ENCODE measurements at places on chromosomes 4 and X. TPM values are rescaled to one million over a fixed set of nuclear protein-coding genes. Genes with fewer than 3 reads are reported as not detected.

GRCh38 chr4:162265802-162266201 is 102.0 kb upstream of the FSTL5 start:
- no peak overlapping the region for H3K27ac ChIP-seq
- no peaks in the 10 kb centered on the region for H3K4me1 ChIP-seq
- H3K4me3 ChIP-seq, result no peak overlapping the region
- DNase-seq, result no peak
- no peaks in the 10 kb centered on the region for H3K36me3 ChIP-seq

DNA sequence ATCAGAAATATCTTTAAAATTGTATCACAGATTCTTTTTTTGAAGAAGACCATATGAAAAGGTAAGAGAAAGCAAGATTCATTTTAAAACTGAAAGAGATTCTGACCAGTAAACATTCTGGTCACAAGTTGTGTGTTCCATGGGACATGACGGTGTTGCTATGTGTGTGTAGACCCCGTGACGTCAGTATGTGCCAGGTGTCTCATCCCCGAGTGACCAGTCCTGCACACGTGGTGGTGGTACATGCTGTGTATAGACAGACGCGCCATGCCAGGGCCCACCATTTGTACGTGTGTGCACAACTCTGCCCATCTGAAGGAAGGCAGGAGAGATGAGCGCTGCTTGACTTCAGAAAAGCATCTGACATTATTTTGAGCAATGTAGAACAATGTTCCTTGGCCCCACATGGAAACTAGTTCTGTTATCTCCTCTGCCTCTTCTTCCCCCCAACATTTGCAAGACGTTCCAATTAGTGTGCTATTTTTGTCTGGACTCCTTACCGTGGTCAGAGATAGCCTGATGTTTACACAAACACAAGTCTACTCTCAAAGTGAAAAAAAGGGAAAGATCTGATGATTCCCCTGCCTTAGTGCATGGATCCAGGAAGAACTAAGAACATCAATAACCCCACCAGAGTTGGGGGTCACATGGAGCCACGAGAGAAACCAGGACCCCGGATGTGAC is 51.2 kb downstream of the IRF2 start:
- no peaks in the 10 kb centered on the region for H3K27me3 ChIP-seq
- no peak for DNase-seq

GRCh38 chr4:76363556-76364290 is 57.2 kb downstream of the STBD1 start:
- no peak overlapping the region for H3K4me3 ChIP-seq
- DNase-seq, result peak; percentile 7
- H3K36me3 ChIP-seq, result no peaks in the 10 kb centered on the region
- peak overlapping the region; percentile 41 for H3K27ac ChIP-seq
- H3K4me1 ChIP-seq, result peaks cover 9% of the 10 kb centered on the region
- peaks cover 10% of the 10 kb centered on the region for H3K27me3 ChIP-seq

The MAGEA2B gene
- total RNA-seq, result not detected

- no peaks in the 10 kb centered on the region for H3K27me3 ChIP-seq
- H3K4me3 ChIP-seq, result no peak overlapping the region
- no peaks in the 10 kb centered on the region for H3K4me1 ChIP-seq
- H3K36me3 ChIP-seq, result no peaks in the 10 kb centered on the region
Observed at GRCh38 chr4:133129237-133129636, 19.9 kb upstream of the PCDH10 start.

The BCORL1 gene
- 3.6 TPM for total RNA-seq

The ZXDA gene
- total RNA-seq, result 2.4 TPM

GRCh38 chr4:187183826-187184225 is 460.2 kb upstream of the FAT1 start:
- no peak overlapping the region for H3K27ac ChIP-seq
- H3K27me3 ChIP-seq, result no peaks in the 10 kb centered on the region
- no peak overlapping the region for H3K4me3 ChIP-seq
- no peak for DNase-seq

- H3K4me3 ChIP-seq, result no peak overlapping the region
- no peaks in the 10 kb centered on the region for H3K27me3 ChIP-seq
- no peak overlapping the region for H3K27ac ChIP-seq
- no peaks in the 10 kb centered on the region for H3K4me1 ChIP-seq
- DNase-seq, result no peak
- no peaks in the 10 kb centered on the region for H3K36me3 ChIP-seq
Observed at GRCh38 chrX:96433409-96434077, 251.1 kb upstream of the DIAPH2 start.

GRCh38 chr4:175951794-175952193 is 113.8 kb upstream of the WDR17 start:
- no peak for DNase-seq
- H3K27me3 ChIP-seq, result peaks cover 7% of the 10 kb centered on the region
- no peak overlapping the region for H3K4me3 ChIP-seq

The AMBN gene
- not detected for total RNA-seq

DNA sequence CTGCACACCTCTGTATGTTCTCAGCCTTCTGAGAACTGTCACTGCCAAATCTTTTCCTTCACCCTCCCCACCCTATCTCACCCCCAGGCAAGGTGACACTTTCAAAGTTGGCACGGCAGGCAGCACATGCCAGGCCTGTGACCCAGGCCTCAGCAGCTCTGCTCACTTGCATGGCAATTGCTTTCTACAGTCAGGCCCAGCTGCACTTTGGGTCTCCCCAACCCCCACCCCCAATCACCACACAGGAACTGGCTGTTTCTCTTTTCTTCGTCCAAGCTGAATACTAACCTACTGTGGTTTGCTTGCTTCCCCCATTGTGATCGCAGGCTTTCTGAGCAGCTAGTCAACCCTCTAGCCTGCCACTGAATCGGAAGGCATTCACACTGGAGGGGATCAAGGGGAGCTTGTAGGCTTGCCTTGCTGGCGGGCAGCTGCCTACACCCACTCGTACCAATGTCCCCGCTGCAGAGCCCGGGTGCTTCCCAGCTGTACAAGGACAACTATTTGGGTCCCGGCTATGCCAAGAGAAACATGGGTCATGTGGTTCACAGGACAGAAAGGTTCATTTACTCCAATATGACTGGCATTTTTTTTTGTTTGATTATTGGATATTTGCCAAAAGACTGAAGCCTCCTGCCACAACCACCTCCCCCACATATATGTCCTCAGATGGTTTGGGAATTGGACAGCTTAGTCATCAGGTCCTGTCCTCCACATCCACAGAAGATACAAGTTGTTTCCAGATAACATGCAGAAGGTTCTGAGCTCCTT is 28.1 kb downstream of the SLC25A43 start:
- DNase-seq, result peak; percentile 5
- H3K27ac ChIP-seq, result no peak overlapping the region
- H3K36me3 ChIP-seq, result peaks cover 1% of the 10 kb centered on the region
- H3K27me3 ChIP-seq, result no peaks in the 10 kb centered on the region
- peaks cover 10% of the 10 kb centered on the region for H3K4me1 ChIP-seq

DNA sequence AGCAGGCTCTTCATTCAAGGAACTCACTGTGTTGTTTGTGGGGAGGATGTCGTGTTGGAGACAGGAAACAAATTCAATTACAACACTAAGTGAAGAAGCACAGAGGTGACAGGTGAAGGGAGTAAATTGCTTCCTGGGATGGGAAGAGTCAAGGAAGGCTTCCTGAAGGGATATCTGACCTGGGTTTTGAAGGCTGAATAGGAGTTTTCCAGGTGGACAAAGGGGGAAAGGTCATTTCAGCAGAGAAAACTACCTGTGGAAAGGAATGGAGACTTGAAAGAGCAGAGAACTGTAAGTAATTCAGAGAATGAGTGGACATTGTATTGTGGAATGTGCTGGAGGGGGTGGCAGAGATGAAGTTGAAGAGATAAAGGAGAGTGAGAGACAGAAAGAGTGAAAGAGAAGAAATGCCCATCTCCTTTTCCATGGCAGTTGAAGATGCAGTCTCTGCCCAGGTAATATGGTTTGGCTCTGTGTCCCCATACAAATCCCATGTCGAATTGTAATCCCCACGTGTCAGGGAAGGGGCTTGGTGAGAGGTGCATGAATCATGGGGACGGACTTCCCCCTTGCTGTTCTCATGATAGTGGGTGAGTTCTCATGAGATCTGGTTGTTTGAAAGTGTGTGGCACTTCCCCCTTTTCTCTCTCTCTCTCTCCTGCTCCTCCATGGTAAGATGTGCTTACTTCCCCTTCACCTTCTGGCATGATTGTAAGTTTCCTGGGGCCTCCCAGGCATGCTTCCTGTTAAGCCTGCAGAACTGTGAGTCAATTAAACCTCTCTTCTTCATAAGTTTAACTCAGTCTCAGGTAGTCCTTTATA is 205.7 kb upstream of the BCOR start:
- peak; percentile 31 for DNase-seq
- no peak overlapping the region for H3K27ac ChIP-seq
- no peak overlapping the region for H3K4me3 ChIP-seq
- H3K27me3 ChIP-seq, result no peaks in the 10 kb centered on the region
- H3K4me1 ChIP-seq, result peaks cover 9% of the 10 kb centered on the region

- DNase-seq, result peak; percentile 17
- H3K4me1 ChIP-seq, result no peaks in the 10 kb centered on the region
- no peaks in the 10 kb centered on the region for H3K36me3 ChIP-seq
- H3K27me3 ChIP-seq, result peaks cover 2% of the 10 kb centered on the region
- no peak overlapping the region for H3K4me3 ChIP-seq
- H3K27ac ChIP-seq, result no peak overlapping the region
Observed at GRCh38 chrX:106862972-106863688, 40.0 kb downstream of the RIPPLY1 start.

- no peaks in the 10 kb centered on the region for H3K36me3 ChIP-seq
- no peaks in the 10 kb centered on the region for H3K4me1 ChIP-seq
- H3K27me3 ChIP-seq, result no peaks in the 10 kb centered on the region
- no peak overlapping the region for H3K4me3 ChIP-seq
- no peak overlapping the region for H3K27ac ChIP-seq
Observed at GRCh38 chr4:127102361-127102760, 530.4 kb upstream of the INTU start.

The TLR3 gene
- total RNA-seq, result not detected

The DHRSX gene
- total RNA-seq, result 21.4 TPM

DNA sequence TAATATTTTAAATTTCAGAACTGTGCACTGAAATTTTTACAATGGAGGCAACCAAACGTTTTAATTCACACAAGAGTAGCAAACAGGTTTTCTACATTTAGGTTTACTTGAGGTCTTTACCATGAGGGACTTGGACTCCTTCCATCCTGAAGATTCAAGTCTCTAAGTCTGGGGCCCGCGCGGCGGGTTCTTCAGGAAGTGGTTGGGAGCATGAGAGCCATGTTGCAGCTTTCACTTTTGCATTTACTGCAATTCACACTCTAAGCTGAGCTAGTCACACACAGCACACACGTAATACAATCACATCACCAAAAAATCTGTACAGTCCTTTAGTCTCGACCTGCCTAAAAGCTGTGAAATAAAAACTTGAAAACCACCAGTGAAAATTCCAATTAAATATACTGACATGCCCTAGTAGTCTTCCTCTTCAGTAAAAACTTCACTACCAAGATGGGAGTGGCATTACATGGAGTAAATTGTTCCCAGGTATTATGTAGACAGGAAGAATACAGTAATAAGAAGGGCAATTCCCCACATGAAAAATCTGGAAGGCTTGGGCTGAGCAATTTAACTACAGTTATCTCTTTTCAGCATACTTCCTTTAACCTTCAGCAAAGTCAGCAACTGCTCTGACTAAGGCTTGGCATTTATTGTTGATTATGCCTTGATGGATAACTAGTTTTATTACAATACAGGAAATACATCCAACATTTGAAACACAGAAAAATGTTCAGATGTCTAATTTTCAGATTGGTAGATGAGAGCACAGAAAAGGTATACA is 571.1 kb upstream of the DIPK2B start:
- peaks cover 26% of the 10 kb centered on the region for H3K36me3 ChIP-seq
- peaks cover 51% of the 10 kb centered on the region for H3K4me1 ChIP-seq
- peak overlapping the region; percentile 64 for H3K4me3 ChIP-seq
- peak; percentile 71 for DNase-seq
- H3K27me3 ChIP-seq, result no peaks in the 10 kb centered on the region

DNA sequence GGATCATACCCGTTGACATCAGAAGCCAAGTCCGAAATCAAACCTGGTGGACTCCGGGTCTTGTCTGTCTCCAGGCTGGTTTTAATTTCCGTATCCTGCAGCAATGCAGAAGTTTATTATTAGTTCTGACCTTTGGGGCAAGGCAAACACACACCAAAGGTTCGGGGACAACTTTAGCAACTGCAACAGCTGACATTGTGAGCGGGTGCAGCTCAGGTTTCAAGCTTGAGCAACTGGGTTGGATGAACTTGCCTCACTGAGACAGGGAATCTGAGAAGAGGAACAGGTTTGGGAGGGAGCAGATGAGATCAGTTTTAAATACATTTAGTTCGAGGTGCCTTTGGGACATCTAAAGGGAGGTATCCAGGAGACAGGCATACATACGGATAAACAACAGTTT is 110.7 kb downstream of the GNL3L start:
- H3K4me3 ChIP-seq, result peak overlapping the region; percentile 6
- H3K4me1 ChIP-seq, result peaks cover 5% of the 10 kb centered on the region
- peak overlapping the region; percentile 99 for H3K27ac ChIP-seq
- H3K27me3 ChIP-seq, result no peaks in the 10 kb centered on the region
- no peaks in the 10 kb centered on the region for H3K36me3 ChIP-seq

DNA sequence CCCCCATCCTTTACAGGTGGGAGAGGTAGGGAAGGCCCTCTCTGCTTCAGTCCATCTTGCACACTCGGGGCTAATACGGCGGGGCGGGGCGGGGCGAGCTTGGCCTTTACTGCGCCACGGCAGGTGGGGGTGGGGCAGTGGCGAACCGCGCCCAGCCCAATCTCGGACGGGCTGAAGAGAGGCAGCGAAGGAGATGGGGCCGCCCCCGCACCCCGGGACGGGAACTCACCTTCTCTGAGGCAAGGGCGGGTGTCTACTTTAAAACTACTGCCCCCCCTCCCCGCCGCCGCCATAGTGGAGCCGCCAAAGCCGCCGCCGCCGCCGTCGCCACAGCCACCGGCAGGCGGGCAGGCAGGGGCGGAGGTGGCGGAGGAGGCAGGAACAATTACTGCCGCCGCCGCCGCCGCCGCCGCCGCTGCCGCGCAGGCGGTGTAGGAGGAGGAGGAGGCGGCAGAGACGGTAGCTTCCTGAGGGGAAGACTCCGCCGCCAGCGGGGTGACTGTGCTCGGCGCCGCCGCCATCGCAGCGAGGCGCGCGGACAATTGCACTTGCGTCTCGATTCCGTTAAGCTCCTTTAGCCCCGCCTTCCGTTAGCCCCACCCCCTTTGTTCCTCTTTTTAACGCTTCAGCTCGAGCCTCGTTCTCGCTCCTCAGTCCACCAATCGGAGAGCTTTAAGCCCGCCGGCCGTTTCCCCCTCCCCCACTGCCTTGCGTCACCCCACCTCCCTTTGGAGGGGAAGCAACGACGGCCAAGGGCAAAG is at the start of gene ZMAT1:
Gene ZMAT1, minus strand, starts transcription at position 540 of the 761 bp plus-strand sequence. Its CDS starts 19 bp downstream, at position 521.
- H3K27ac ChIP-seq, result peak within 1 kb of the TSS; percentile 91
- DNase-seq, result peak; percentile 96
- H3K27me3 ChIP-seq, result no peaks in the 10 kb centered on the region
- peaks cover 2% of the 10 kb centered on the region for H3K36me3 ChIP-seq
- peaks cover 11% of the 10 kb centered on the region for H3K4me1 ChIP-seq

The PPEF2 gene
- total RNA-seq, result 0.10 TPM

GRCh38 chr4:14719053-14719452 is 283.2 kb upstream of the CPEB2 start:
- peaks cover 37% of the 10 kb centered on the region for H3K27me3 ChIP-seq
- H3K4me1 ChIP-seq, result no peaks in the 10 kb centered on the region
- no peak overlapping the region for H3K27ac ChIP-seq
- no peaks in the 10 kb centered on the region for H3K36me3 ChIP-seq
- DNase-seq, result no peak
- H3K4me3 ChIP-seq, result no peak overlapping the region

GRCh38 chrX:88903989-88904718 is 157.1 kb downstream of the CPXCR1 start:
- H3K4me3 ChIP-seq, result no peak overlapping the region
- no peaks in the 10 kb centered on the region for H3K36me3 ChIP-seq
- H3K27me3 ChIP-seq, result no peaks in the 10 kb centered on the region
- H3K27ac ChIP-seq, result no peak overlapping the region
- DNase-seq, result no peak

- no peaks in the 10 kb centered on the region for H3K27me3 ChIP-seq
- H3K4me3 ChIP-seq, result no peak overlapping the region
- no peaks in the 10 kb centered on the region for H3K4me1 ChIP-seq
- H3K36me3 ChIP-seq, result no peaks in the 10 kb centered on the region
- H3K27ac ChIP-seq, result no peak overlapping the region
- no peak for DNase-seq
Observed at GRCh38 chrX:10393899-10394298, 226.5 kb downstream of the MID1 start.

All from activated naive CD4-positive, alpha-beta T cell treated with anti-CD3 and anti-CD28 coated beads for 36 hours (primary cell).